Tibial nerve (tissue), 4 donors: ENCODE measurements at places on chromosomes 7 and 10.

GRCh38 chr10:113093188-113094113 lies 143.4 kb downstream of the TCF7L2 start:
- DNase-seq, result no peak

DNA sequence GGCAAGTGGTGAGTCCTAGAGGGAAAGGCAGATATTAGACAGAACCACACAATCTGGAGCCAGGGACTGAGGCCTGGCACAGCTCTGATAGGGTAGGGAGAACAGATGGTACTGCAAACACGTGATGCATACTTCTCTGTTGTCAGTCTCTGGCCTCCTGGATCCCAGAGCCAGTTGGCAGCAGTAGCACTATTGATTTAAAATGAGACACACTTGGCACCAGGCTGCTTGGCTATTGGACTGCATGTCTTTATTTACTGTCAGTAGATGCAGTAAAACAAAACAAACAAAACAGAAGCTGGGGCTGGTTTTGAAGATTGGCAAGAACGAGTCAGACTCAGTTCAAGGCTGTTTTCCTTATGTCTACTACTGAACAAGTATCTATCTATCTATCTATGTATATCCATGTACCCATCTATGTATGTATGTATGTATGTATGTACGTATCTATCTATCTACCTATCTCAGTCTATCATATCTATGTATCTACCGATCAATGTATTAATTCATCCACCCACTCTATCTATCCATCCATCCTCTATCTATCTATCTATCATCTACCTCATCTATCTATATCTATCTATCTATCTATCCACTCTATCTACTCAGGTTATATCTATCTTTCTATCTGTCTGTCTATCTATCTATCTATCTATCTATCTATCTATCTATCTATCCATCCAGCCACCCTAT lies 23.4 kb upstream of the MGAM2 start:
- DNase-seq, result no peak

- DNase-seq, result no peak
Observed at GRCh38 chr7:13016036-13016581, 328.7 kb downstream of the ARL4A start.

DNA sequence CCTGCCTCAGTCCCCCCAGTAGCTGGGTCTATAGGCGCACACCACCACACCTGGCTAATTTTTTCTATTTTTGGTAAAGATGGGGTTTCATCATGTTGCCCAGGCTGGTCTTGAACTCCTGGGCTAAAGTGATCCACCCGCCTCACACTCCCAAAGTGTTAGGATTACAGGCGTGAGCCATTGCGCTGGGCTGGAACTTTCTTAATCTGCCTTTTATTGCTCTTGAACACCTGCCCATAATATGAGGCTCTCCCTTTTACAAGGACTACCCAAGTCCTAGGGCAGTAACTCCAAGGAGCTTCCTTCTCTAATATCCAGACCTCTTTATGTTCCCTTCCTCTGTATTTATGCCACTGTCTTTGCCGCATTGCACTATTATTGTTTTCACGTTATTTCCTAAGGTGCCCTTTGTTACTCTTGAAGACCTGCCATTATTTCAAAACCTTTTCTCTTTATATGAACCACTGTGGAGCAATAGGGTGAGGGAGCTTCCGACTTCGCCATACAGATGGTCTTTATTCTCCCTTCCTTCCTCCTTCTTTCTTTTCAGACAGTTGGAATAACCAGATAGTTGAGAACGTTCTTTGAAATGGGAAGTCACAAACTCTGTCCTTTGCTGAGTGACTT lies 36.3 kb upstream of the TCF7L2 start:
- DNase-seq, result no peak

- no peak for DNase-seq
Observed at GRCh38 chr7:4718075-4718474, 36.0 kb downstream of the FOXK1 start.

GRCh38 chr7:12637819-12638592 lies 49.4 kb upstream of the ARL4A start:
- DNase-seq, result no peak

DNA sequence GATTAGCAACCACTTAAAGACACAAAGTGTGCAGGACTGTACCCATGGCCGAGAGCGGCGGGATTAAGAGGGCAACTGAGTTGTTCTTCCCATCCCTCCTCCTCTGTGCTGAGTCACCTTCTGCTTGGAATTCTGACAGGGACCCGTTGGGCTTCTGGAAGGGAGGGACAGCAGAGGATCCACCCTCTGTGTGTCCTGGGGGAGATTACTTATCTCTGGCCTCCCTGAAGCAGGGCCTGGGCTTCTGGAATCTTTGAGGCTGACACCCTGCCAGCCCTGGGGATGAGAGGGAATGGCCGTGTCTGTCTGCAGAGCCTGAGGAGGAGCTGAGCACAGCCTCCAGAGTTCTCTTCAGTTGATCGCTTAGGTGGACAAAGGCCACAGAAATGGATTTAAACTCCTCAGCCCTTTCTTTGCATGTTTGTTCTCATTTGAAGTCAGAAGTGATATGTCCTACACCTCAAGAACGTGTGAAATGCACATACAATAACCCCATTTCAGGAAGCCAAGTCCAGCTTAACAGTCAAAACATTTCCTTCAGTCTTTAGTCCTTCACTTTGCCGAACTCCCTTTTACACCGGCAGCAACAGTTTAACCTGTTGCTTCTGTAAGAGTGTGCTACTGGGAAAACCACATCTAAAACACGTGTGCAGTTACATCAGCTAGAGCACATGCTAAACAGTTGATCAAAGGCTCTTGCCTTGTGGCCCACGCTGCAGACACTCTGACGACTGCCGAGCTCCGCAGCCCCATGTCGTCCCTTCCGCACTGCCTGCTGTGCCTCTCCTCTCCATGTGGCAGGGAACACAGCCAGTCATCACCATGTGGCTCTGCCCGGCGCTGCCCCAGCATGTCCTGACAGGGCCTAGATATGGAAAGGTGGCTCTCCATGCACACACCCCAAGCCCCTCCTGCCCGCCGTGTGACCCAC lies 55.7 kb downstream of the IKZF1 start:
- DNase-seq, result no peak

GRCh38 chr7:28432105-28432504 lies 19.8 kb downstream of the CREB5 start:
- DNase-seq, result peak; percentile 17

DNA sequence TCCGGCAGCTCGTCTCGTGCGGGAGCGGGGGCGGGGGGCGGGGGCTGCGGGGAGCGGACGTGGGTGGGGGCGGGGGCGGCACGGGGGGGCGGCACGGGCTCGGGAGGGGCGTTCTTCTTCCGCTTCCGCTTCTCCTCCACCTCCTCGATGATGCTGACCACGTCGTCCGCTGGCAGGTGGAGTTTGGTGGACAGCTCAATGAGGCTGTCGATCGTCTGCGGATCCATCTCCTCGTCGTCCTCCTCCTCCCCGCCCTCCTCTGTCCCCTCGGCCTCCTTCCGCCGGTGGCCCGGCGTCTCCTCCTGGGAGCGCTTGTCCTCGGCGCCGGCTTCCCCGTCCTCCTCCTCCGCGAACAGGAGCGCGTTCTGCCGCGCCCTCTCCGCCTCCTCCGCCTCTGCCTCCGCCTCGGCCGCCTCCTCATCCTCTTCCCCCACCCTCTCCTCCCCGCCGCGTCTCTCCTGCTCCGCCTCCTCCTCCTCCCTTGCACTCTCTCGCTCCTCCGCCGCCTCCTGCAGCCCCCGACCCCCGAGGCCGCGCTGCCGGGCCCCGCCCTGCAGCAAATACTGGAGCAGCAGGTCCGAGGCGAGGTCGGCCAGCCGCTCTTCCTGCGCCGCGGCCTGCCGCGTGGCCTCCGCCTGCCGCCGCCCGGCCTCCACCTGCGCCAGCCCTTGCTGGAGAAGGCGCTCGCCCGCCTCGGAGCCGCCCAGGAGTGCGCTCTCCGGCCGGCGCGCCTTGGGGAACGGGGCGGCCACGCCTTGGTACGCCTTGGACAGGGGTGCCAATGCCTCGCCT lies 1.9 kb downstream of the VGF start:
- no peak for DNase-seq
